ENCODE measurements at places on chromosomes 1 and 21.

DNA sequence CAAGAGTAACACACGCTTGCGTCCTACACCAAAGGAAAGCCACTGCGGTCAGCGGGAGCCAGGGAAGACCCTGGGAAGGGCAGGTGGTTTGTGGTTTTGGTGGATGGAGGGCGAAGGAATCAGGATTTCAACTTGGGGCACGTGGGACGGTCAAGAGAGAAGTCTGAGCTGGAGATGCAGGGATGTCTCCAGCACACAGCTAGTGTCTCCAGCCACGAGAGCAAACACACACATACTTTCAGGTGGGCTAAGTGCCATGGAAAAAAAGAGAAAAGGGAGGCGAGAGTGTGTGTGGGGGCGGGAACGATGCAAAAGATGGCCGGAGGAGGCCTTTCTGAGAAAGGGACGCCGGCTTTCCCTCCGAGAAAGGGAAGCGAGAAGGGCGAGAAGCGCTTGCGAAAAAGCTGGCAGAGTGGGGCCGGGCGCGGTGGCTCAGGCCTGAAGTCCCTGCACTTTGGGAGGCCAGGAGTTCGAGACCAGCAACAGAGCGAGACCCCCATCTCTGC, 1.4 kb upstream of the SRRM1 start:
- no peak for DNase-seq

DNA sequence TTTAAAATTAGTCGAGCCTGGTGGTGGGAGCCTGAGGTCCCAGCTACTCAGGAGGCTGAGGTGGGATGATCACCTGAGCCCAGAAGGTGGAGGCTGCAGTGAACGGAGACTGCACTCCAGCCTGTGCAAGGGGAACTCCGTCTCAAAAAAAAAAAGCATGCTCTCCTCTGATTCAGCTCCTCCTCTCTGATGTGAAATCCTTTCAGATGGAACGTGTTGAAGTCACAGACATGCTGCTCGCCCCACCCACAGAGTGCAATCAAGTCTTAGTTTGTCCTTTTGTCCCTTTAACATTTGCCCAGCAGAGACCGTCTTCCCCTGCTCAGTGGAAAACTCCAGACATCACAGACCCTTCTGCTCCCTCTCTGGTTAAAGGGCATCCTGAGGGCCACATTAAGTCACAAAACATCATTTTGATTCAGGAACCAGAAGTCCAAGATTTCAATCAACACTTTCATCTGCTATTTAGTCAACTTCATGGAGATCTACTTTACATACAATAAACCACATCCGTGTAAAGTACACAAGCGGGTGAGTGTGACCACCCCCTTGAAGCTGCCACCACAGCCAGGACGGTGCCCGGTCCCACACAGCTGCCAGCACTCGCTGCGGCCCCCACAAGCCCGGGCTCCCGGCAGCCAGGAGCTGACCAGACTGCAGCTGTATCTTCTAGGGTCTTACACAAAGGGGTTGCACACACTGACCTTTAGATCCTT, 18.9 kb upstream of the RNF223 start:
- no peak for DNase-seq

GRCh38 chr1:22832414-22832786, 121.8 kb downstream of the EPHB2 start:
- no peak for DNase-seq

GRCh38 chr1:152479792-152480595, 30.6 kb upstream of the LCE5A start:
- DNase-seq = no peak

- DNase-seq = no peak
These were observed 220.5 kb downstream of the CENPF start for GRCh38 chr1:214823311-214824117.

GRCh38 chr1:244053831-244054230, 2.7 kb downstream of the ZBTB18 start:
- no peak for DNase-seq

- DNase-seq = no peak
These were observed 172.7 kb downstream of the TRIM33 start for GRCh38 chr1:114338191-114338890.

DNA sequence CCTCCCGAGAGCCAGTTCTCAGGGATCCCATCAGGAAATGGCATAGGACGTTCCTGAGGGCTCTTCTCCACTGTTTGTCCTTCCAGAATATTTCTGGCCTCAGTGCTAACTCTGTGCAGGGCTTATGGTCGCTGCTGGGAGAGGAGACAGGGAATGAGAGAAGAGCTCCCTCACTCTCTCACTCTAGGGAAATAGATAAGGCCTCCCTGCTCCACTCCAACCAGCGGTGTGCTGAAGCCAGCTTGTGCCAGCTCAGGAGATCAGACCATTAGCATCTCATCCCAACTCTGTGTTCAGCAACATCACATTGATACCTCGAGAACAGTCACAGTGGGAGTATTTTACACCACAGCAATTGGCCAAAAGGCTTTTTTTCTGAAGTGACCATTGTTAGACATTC, 49.2 kb upstream of the ZC3H12A start:
- DNase-seq = no peak

GRCh38 chr1:84963021-84963420, 33.9 kb downstream of the MCOLN2 start:
- DNase-seq = no peak

- DNase-seq = no peak
These were observed 80.6 kb downstream of the TNFSF18 start for GRCh38 chr1:172970186-172970585.

DNA sequence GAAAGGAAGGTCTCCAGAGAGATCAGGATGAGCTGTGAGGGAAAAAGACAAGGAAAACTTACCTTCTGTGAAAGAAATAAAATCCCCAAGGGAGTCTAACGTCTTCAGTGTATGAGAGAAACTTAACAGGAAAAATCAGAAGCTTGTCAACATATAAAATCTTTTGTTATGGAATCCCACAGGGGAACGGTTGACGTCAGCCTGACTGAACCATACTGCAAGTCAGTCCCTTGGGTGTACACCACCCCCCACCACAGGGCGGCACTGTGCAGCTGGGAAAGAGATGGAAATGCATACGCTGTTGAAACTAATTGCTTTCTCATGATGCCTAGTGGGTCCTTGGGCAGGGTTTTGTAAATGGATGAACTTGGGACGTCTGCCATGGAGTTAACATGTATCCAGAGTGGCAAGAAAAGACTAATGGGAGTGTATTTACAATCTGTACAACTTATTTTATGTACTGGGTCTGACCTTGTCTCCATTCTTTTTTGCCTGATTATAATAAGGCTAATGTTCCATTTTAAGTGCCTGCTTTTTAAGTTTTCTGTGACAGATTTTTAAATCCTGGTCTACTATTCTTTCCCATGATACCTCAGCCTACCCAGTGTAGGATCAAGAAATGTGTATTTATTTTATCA, 22.7 kb downstream of the UTP25 start:
- DNase-seq = no peak

- no peak for DNase-seq
These were observed 35.2 kb downstream of the GRIK1 start for GRCh38 chr21:29904359-29905282.
